ENCODE measurements at places on chromosomes 3 and 15. TPM values are rescaled to one million over a fixed set of nuclear protein-coding genes. Genes with fewer than 3 reads are reported as not detected.

The SLCO2A1 gene
- total RNA-seq, result 0.44 TPM

The ANKUB1 gene
- not detected for total RNA-seq

The SPATA12 gene
- not detected for total RNA-seq

The TM4SF1 gene
- 277 TPM for total RNA-seq

The ITIH1 gene
- total RNA-seq, result not detected

The ECE2 gene
- 0.12 TPM for total RNA-seq

The GOLGA8M gene
- 1.2 TPM for total RNA-seq

The OR5K2 gene
- not detected for total RNA-seq

The TMEM40 gene
- total RNA-seq, result not detected

The ADAMTS9 gene
- 13.1 TPM for total RNA-seq

The TMEM44 gene
- total RNA-seq, result 16.3 TPM

The ATP2B2 gene
- not detected for total RNA-seq

The CHRFAM7A gene
- total RNA-seq, result 0.54 TPM

The PLA2G4B gene
- total RNA-seq, result 0.94 TPM

The DPPA4 gene
- total RNA-seq, result not detected

The SYNPR gene
- not detected for total RNA-seq

The ICE2 gene
- total RNA-seq, result 20.3 TPM

The ADAMTS17 gene
- 0.49 TPM for total RNA-seq

The TMEM45A gene
- total RNA-seq, result 103 TPM

Measured in cardiac ventricle fibroblast (primary cell).